SW 1271 (cell line): ENCODE measurements at places on chromosomes 5 and 9.

DNA sequence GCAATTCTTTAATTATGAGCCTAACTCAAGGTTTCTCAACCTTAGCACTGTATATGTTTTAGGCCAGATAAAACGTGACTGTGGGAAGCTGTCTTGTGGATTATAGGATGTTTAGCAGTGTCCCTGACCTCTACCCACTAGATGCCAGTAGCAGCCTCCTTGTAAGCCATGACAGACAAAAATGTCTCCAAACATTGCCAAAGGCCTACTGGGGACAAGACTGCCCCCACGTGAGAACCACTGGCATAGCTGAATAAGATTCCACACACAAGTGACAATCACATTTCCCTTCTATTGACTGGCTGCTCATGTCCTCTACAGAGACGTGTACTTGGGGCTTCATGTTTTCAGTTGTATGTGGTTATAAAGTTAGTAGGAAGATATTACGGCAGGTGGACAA is 55.4 kb downstream of the GOLM1 start:
- DNase-seq, result no peak

GRCh38 chr9:18601026-18601425 is 127.1 kb downstream of the ADAMTSL1 start:
- no peak for DNase-seq

DNA sequence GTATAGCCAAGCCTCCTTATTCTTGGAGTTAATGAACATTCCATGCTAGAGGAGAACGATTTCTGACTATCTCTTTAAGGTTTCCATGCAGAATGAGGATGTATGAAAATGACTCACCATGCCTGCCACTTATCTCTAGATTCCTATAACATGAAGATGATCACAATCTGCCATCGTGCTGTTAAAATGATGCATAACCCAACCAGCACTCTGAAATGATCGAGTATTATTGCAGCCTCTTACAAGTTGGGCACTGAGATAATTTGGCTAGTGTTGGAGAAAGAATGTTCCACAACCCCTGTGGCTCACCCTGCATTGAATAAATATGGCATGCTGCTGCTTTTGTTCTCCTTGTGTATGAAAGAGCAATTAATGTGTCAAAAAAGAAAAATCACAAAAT is 1143.6 kb upstream of the WWC1 start:
- no peak for DNase-seq

DNA sequence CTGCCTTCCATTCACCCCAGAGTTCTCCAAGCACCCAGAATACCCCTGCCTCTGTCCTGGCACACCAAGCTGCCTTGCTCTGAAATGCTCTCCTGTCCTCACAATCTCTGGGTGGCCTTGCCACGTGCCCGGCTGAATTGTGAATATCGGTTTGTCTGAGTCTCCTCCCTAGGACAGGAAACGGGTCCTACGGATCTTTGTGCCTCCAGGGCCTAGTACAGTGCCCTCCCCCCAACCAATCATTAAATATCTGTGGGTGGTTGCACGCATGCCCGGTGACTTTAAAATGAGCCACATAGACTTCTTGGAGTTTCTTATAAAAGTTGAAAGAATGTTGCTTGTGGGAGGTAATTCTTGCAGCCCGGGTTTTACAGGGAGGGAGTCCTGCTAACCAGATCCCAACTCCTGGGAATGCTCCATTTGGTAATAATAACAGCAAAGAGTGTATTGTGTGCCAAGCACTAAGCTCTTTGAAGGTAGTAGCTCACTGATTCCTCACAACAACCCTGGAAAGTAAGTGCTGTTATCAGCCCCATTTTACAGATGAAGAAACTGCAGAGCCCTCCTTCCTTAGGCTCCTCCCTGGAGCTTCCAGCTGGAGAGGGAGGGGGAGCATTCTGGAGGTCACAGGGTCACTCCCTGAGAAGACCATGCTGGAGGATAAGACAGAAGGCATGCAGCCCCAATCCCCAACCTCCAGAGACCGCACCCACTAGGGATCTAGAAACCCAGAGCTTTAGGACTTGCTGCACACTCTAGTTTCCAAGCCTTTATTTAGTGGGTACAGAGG is 23.4 kb downstream of the URM1 start:
- no peak for DNase-seq

GRCh38 chr9:71048280-71048679 is 73.1 kb downstream of the TRPM3 start:
- no peak for DNase-seq

DNA sequence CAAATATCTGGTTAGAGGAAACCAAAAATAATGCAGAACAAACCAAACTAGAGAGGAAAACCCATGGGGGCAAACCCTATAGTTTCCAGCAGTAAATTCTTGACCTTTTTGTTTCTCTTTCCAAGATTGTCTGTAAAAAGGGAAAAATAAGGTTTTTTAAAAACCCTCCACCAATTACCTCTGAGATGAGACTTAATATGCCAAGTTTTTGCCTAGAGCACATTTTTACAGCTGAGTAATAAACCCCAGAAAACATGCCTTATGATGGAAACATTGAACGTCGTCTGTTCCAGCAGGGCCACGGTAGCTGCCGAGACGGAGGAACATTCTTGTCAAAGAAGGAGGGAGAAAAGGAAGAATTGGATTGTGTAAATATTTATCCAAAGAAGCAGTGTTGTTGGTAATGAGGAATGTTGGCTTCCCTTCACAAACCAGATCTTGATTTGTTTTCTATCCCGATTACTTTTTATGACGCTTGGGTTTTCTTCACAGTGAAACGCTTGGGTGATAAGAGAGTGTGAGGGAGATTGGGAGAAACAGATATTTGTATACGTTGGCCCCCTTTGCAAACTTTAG is 17.3 kb upstream of the MSX2 start:
- no peak for DNase-seq

- no peak for DNase-seq
Observed at GRCh38 chr9:33795281-33795680, at the start of gene PRSS3. PRSS3 (plus strand) TSS chr9:33795561; CDS start chr9:33795574, 13 bp downstream.

DNA sequence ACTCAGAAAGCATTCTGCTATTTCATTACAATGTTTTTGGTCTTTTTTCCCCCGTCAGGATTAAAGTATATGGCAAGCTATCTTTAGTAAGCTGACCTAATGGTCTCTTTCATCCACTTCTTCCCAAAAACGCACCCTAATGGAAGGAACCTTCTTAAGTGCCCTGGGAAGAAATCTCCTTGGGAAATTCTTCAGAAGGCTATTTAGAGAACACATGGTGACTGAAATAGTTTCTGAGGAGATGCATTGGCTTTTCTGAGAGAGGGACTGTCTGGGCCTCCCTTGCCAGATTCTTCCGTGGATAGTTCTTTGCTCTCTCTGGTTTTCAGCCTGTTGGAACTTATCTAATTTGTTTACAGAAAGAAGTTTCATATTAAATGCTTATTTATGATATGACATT is 524.1 kb upstream of the MEF2C start:
- DNase-seq, result no peak

- DNase-seq, result peak; percentile 52
Observed at GRCh38 chr9:34633851-34634550, 3.6 kb downstream of the SIGMAR1 start.

DNA sequence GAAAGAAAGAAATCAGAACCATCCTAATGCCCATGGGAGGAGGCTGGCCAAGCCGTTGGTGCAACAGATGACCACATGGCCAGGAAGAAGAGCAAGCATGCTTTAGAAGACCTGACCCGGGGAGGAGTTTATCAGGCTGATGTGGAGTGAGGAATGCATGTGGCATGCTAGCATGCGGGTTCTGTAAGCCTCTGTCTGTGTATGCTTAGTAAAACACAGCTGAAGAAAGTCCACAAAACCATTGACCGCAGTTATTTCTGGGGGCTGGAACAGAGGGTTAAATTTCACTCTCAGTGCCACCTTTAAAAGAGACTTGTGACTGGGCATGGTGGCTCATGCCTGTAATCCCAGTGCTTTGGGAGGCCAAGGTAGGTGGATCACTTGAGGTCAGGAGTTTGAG is 19.1 kb downstream of the GFI1B start:
- no peak for DNase-seq

DNA sequence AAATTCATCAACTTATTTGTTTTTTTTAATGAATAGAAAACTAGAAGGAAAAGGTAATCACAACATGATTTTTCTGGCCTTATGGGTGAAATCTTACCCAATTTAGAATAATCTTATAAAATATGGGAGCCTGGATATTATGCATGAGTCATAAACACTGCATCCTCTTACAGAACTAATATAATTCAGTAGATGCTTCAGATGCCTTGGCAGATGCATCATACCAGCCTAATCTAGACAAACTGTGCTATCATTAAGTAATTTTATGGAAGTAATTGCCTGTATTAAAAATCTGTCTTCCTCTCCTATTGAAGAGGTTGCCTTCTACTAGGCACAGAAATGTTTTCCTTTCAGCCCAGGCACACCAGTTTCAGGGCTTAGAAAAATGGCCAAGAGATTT is 2384.6 kb upstream of the WWC1 start:
- no peak for DNase-seq

DNA sequence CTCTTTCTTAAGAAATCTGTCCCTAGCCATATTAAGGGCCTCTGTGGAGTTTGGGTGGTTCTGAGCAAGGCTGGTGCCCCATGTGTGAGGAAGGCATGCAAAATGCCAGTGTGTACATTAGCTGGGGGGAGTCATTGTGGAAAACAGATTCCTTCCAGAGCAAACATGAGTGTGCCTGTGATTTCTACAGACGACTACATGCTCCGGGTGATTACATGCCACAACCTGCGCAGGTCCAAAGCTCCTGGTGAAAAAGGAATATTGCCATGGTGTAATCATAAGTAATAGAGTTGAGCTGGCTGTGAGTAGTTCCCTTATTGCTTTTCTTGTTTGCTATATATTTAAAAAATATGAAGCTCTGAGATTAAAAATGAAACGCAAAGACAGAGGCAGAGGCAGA is 102.1 kb downstream of the ACER2 start:
- DNase-seq, result no peak

DNA sequence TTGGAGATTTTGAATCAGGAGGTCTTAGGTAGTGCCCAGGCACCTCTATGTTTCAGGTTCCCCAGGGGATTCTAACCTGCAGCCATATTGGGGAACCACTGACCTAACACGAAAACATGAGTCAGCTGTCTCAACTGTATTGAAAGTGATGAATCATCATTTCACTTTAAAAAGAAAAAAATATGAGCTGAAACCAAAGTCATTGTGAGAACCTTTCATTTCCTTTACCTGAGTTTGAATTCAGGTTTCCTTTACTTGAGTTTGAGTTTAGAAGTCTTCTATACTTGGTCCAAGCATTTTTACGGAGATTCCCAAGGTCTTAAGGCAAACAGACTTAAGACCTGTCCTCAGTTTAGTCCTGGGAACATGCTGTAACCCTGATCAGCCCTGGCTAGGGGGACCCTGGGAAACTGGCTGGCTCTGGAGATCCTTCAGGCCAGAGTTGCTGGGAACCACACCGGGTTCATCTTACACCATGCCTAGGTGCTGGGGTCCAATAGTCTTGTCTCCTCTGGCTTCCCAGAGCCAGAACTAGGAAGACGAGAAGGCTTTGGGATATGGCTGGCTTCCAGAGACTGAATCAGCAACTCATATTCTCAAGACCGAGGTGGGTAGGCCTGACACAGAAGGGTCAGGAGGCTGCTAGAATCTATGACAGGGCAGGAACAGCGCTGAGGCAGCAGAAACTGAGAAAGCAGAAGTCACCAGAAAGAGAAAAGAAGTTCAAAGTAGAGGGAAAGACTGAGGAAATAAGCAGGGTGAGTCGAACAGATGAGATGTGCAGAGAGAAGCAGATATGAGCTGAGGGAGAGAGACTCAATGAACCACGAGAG is 16.4 kb upstream of the PDCD1LG2 start:
- DNase-seq, result no peak

- no peak for DNase-seq
Observed at GRCh38 chr9:137632230-137633161, 13.7 kb downstream of the EHMT1 start.

- no peak for DNase-seq
Observed at GRCh38 chr5:159560088-159560487, 229.8 kb upstream of the IL12B start.
